ENCODE measurements at places on chromosomes 7 and 10. TPM values are rescaled to one million over a fixed set of nuclear protein-coding genes. Genes with fewer than 3 reads are reported as not detected.

GRCh38 chr7:43628431-43628830 is 45.5 kb downstream of the STK17A start:
- H3K27ac ChIP-seq = no peak overlapping the region
- H3K36me3 ChIP-seq = peaks cover 28% of the 10 kb centered on the region
- no peaks in the 10 kb centered on the region for H3K27me3 ChIP-seq
- DNase-seq = no peak

DNA sequence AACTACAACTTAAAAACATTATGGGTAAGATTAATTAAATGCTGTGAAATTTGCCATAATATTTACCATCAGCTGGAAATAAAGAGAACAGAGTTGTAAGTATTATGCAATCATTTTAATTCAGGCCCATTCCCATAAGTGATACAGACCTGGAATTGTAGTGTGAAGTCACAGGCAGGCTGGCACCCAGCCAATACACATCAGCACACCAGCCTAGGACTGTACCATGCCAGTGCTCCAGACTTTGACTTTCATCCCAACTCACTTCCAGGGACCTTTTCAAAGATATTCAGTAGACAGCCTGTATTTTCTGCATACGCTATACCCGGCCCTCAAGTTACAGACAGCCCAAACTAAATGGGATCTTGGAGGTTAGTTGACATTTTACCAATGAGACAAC is 143.3 kb downstream of the TES start:
- no peaks in the 10 kb centered on the region for H3K27me3 ChIP-seq
- 0 out of 2 replicates have a peak, but pooled peaks cover 5% of the 10 kb centered on the region for H3K36me3 ChIP-seq
- peaks cover 54% of the 10 kb centered on the region for H3K4me1 ChIP-seq
- DNase-seq = no peak
- no peak overlapping the region for H3K4me3 ChIP-seq

TUBB8 gene
- 0.39 TPM for total RNA-seq

HGF gene
- 0.15 TPM for total RNA-seq

CNPY1 gene
- not detected for total RNA-seq

SLC29A4 gene
- 24.5 TPM for total RNA-seq

SPAM1 gene
- total RNA-seq = not detected

- H3K36me3 ChIP-seq = no peaks in the 10 kb centered on the region
- H3K4me1 ChIP-seq = no peaks in the 10 kb centered on the region
- no peak overlapping the region for H3K27ac ChIP-seq
- no peaks in the 10 kb centered on the region for H3K27me3 ChIP-seq
- no peak for DNase-seq
- no peak overlapping the region for H3K4me3 ChIP-seq
Observed at GRCh38 chr7:64498270-64498669, 64.6 kb downstream of the ZNF680 start.

TRIL gene
- not detected for total RNA-seq

DNA sequence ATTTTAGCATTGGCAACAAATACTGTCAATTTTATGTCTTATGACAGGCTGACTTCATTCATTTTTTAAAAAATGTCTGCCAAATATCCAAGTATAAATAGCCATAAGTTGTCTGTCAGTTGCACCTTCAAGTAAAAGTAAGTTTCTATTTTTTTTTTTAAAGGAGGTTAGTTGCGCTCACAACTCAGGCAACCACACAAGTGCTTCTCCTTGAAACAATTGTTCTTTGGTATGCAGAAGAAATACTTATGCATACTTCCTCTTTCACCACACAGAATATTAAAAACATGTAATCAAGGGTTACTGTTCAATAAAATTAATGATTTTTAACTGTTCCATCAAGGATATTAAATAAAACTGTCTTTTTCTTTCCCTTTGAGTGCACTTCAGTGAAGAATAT is 97.9 kb downstream of the RTKN2 start:
- no peaks in the 10 kb centered on the region for H3K27me3 ChIP-seq
- no peaks in the 10 kb centered on the region for H3K4me1 ChIP-seq
- no peak overlapping the region for H3K4me3 ChIP-seq
- no peak for DNase-seq

DNA sequence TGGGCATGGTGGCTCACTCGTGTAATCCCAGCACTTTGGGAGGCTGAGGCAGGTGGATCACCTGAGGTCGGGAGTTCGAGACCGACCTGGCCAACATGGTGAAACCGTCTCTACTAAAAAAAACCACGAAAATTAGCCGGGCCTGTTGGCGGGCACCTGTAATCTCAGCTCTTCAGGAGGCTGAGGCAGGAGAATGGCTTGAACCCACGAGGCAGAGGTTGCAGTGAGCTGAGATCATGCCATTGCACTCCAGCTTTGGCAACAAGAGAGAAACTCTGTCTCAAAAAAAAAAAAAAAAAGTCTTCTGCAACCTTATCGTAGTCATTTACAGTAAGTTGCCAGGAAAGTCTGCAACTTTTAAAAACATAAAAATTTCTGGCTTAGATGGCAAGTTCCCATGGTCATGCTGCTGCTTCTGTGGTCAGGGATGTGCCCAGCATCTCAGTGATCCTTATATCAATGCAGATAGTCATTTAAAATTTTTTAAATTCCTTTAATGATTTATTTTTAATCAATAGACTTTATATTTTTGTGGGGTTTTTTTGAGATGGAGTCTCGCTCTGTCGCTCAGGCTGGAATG is 15.6 kb downstream of the SUFU start:
- H3K36me3 ChIP-seq = 0 out of 2 replicates have a peak, but pooled peaks cover 7% of the 10 kb centered on the region
- H3K27me3 ChIP-seq = no peaks in the 10 kb centered on the region
- DNase-seq = no peak
- peaks cover 8% of the 10 kb centered on the region for H3K4me1 ChIP-seq
- no peak overlapping the region for H3K4me3 ChIP-seq
